ENCODE measurements at places on chromosomes 5 and 9. TPM values are rescaled to one million over a fixed set of nuclear protein-coding genes. Genes with fewer than 3 reads are reported as not detected.

The DNAH5 gene
- 0.85 TPM for polyA plus RNA-seq

The PITX1 gene
- 1.1 TPM for polyA plus RNA-seq

The FIBCD1 gene
- polyA plus RNA-seq, result 0.18 TPM

The NR3C1 gene
- polyA plus RNA-seq, result 8.9 TPM

The PAEP gene
- polyA plus RNA-seq, result not detected

The IL3 gene
- not detected for polyA plus RNA-seq

The PCDHA9 gene
- polyA plus RNA-seq, result not detected

The ETF1 gene
- 25.5 TPM for polyA plus RNA-seq

The MARVELD2 gene
- 7.6 TPM for polyA plus RNA-seq

The SLC28A3 gene
- polyA plus RNA-seq, result 0.22 TPM
